ENCODE measurements at places on chromosomes 13 and 19. TPM values are rescaled to one million over a fixed set of nuclear protein-coding genes. Genes with fewer than 3 reads are reported as not detected.

Gene MTUS2
- 5.1 TPM for total RNA-seq

Gene PTH2
- total RNA-seq, result not detected

Gene ARRDC5
- 1.1 TPM for total RNA-seq

Gene TBXA2R
- total RNA-seq, result 4.5 TPM

Gene KLHL1
- not detected for total RNA-seq

Gene SLC6A16
- total RNA-seq, result 2.2 TPM

Gene SWSAP1
- total RNA-seq, result 4.3 TPM

Gene LGALS14
- total RNA-seq, result not detected

Gene ZNF763
- total RNA-seq, result 8.7 TPM

Gene KIR2DL1
- total RNA-seq, result not detected

Gene SLC15A1
- 8.9 TPM for total RNA-seq

Gene NLRP9
- not detected for total RNA-seq

Gene LRG1
- 19.4 TPM for total RNA-seq

Gene LATS2
- total RNA-seq, result 30.1 TPM

Gene PRR19
- total RNA-seq, result 1.6 TPM

Measured in ureter (tissue), 1 donor.